ENCODE measurements at places on chromosomes 7 and 10.
A peak's percentile ranks its signal among the peaks of the same experiment; 100 is the strongest.

DNA sequence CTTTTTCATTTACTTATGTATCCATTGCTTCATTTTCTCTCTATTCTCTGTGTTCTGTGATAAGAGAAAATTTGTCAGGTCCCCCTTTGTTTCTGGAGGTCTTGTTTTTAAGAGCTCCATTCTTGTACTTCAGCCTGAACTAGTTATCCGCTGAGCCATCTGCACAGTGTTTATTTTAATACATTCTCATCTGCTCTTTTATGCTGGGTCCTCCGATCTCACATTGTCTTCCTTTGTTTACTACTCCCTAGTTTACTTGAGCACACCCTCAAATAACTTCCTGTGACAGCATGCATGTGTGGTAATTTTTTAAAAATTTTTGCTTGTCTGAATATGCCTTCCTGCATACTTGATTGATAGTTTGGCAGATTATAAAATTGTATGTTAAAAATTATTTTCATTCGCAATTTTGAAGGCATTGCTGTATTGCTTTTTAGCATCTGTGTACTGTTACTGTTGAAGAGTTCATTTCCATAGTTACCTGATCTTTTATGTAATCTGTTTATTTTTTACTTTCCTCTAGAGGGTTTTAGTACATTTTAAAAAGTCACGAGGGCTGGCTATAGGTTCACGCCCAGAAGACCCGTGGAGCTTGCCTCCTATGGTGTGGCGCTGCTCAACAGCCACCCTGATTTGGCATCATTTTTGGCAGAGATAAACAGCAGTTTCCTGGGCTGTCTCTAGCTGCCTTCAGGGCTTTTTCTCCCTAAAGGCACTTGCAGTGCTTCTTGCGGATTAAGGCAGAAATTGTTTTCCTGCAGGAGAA, 31.9 kb downstream of the RSBN1L start:
- peak; percentile 18 for DNase-seq

DNA sequence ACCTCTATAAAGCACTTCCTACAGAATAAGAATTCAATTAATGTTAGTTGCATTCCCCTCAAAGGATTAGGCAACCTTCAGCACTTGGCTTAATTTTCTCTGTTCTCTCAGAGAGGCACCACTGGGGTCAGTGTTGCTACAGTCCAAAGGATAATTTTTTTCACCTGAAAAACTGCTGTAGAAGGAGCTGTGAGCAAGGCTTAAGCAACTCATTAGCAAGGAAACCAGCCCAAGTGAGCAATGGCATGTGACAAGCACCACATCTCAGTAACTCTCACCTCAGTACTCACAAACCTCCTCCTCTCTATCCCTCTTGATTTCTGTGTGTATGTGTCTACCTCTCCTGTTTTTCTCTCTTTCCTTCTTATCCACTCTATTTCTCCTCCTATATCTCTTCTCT, 55.9 kb downstream of the DGKI start:
- no peak for DNase-seq

GRCh38 chr7:16758631-16759611, 5.4 kb downstream of the TSPAN13 start:
- DNase-seq, result no peak

DNA sequence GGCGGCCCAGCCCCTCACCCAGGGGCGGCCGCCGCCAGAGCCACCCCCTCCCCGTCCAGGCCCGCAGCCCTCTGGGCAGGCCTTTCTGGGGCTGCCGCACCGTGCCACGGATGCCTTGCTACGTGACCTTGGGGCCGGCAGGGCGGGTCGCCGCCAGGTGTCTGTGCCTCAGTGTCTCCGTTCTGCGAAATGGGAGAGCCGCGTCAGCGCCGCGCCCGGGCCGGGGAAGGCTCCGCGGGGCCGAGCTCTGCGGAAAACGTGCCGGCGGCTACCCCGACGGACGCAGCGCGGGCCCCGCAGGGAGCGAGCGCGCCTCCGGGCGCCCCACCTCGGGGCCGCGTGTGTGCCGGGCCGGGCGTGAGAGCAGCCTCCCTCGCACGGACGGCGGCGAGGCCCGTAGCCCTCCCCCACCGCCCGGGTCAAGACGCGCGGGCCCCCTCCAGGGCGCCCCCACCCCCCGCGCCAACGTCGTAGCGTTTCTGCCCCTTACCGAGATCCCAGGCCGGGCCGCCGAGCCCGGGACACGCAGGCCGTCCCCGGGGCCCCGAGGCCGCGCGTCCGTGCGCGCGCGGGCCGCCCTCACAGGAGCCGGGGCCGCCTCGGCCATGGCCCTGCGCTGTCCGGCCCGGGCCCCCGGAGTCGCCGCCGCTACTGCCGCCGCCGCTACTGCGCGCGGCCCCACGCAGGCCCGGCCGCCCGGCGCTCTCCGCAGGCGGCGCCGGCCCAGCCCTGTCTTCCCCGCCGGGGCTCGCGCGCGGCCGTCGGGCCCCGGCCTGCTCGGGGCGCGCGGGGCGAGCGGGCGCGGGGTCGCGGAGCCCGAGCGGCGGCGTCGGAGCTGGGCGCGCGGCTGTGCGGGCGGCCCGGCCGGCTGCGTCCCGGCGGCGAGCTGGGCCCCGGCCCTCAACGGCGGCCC, 1.1 kb downstream of the ZNF777 start:
- peak; percentile 1 for DNase-seq

- no peak for DNase-seq
These were observed 64.9 kb upstream of the PPIF start for GRCh38 chr10:79282388-79282787.

- no peak for DNase-seq
These were observed 470.1 kb upstream of the ADARB2 start for GRCh38 chr10:2207246-2207922.

GRCh38 chr10:119404719-119405519, 137.6 kb downstream of the RGS10 start:
- DNase-seq, result no peak

DNA sequence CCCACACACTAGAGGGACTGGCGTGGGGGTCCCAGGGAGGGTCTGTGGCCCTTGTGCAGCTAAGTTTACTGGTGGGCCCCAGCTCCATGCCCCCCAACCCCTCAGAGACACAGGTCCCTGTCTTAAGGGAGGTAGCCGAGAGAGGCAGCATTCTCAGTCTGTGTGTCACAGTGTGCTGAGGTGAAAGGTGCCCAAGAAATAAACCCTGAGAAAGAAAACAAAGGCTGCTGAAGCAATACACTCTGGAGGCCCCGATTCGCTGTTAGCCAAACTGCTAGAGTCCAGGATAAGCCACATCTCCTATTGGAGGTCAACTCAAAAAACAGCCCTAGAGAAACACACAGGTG, 28.6 kb upstream of the NDST2 start:
- no peak for DNase-seq

DNA sequence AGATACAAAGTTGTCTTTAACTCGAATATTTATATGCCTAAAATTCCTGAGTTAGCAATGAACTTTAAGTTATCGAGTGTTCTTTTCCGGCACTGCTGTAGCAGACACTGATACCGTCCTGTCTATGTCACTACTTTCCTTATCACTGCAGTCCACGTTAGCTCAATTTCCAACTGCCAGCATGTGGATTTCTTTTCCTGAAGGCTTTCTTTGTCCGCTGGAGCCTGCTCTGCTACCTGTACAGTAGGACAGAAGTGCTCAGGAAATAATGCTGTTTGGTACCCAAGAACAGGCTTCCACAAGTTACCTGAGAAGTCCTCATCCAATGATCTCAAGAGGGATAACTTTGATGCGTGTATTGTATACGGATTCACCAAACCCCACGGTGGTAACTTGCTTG, 329.4 kb downstream of the NXPH1 start:
- no peak for DNase-seq

GRCh38 chr7:55939514-55940123, 12.1 kb upstream of the MRPS17 start:
- no peak for DNase-seq

DNA sequence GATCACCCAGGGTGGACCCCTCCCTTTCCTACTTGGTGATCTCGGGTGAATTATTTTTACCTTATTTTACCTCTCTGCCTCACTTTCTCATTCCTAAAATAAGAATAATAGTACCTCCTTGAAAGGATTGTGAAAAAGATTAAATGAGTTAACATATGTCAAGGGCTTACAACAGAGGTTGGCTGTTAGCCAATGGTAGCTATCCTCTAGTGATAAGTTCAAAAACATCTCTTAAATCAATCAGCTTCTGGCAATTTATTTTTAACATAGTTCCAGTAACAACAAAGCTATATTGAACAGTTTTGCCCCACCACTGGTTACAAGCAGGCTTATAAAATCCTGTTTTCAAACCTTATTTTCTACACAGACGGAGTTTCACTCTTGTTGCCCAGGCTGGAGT, 45.4 kb downstream of the TMEM168 start:
- peak; percentile 5 for DNase-seq

- DNase-seq, result no peak
These were observed 48.7 kb downstream of the CAV1 start for GRCh38 chr7:116573541-116573940.

DNA sequence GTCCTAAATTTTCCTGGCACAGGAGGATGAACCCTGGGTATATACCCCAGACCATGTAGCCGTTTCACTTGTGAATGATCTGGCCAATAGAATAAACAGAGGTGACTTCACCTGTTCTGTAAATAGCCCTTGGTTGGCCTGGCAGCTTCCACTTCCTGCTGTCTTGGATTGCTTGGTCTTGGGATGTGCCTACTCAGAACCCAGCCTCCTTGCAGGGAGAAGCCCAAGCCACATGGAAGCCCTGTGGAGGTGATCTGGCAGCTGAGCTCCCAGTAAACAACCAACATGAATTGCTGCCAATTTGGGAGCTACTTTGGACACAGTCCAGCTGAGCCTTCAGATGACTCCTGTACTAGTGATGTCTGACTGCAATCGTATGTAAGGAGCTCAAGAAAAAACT, 4.8 kb upstream of the RAPGEF5 start:
- no peak for DNase-seq

DNA sequence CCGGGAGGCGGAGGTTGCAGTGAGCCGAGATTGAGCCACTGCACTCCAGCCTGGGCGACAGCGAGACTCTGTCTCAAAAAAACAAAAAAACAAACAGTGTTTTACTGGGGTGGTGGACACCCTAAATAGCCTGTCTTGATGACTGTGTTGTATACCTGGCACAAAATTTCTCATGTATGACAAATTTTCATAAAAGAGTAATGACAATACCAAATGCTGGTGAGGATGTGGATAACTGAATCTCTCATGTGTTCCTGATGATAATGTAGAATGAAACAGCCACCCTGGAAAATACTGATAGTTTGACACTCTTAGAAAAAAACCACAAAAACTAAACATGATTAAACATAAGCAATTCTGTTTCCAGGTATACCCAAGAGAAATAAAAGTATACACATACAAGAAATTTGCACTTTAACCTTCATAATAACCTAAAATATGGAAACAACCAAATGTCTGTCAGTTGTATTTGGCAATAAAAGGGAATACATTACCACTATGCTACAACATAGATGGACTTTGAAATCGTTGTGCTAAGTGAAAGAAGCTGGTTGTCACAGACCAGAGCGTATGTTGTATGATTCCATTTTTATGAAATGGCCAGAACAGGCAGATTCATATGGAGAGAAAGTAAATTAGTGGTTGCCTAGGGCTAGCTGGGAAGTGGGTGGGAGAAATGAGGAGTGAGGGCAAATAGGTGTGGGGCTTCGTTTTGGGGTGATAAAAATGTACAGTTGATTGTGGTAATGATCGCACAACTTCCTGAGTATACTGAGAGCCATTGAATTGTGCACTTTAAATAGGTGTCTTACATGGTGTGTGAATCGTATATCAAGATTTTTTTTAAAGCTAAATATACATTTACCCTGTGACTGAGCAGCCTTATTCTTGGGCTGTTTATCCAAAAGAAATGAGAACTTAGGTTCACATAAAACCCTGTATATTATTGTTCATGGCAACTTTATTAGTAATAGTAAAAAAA, 12.5 kb downstream of the WDR37 start:
- no peak for DNase-seq

- no peak for DNase-seq
These were observed 7.2 kb downstream of the FAM133B start for GRCh38 chr7:92582948-92583347.

DNA sequence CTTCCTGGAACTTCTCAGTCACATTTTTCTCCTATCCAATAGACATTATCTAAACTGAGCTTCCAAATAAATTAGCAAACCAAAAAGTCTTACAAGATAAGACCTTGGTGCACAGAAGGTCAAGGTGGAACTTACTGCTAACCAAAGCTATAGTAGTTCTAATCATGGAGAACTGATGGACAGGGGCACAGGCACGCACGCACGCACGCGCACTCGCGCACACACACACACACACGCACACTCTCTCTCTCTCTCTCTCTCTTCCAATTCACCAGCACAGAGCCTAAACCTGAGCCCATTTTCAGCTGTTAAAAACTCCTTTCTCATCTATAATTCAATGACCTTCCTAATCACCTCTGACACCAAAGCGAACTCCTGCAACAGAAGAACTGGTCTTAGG, 7.5 kb downstream of the FGFR2 start:
- no peak for DNase-seq

- no peak for DNase-seq
These were observed 14.7 kb downstream of the TMEM60 start for GRCh38 chr7:77783545-77783944.

DNA sequence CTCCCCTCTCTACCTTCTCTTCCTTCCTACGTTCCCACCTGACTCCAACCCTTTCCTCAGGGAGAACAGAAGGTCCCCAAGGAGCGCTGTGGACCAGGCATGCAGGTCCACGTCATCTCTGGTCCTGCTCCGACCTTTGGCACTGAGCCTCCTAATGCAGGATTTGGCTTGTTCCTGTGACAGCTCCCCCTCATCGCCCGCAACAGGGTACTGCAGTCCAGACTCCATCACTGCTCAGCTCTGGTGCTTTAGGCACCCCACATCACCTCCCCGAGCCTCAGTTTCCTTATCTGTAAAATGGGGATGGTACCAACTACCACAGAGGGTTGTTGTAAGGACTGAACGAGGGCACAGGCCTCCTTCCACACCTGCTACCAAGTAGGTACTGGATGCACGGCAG, 54.6 kb downstream of the FHIP2A start:
- DNase-seq, result no peak

- DNase-seq, result no peak
These were observed 2.2 kb upstream of the STRIP2 start for GRCh38 chr7:129431911-129432643.

All from fibroblast of upper back skin (primary cell).